ENCODE measurements at places on chromosomes 3 and 15.

- no peak for DNase-seq
These were observed 36.4 kb downstream of the SUCNR1 start for GRCh38 chr3:151909681-151910405.

DNA sequence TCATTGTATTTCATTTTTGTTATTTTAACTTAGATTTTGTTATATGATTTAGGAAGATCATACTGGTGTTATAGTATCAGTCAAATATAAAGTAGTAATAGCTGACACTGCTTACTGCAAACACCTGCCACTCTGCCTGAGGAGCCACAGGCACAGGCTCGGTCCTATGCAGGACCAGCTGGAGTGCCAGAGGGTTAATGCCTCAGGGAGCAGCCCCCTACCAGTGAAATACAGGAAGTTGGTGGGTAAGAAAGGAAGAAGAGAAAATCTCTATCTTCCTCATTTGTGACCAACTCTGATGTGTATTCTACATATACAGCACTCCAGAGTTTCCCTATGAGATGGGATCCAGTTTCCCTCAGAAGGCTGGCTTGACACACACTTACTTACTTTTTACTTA is 593.3 kb downstream of the UNC13C start:
- no peak for DNase-seq

DNA sequence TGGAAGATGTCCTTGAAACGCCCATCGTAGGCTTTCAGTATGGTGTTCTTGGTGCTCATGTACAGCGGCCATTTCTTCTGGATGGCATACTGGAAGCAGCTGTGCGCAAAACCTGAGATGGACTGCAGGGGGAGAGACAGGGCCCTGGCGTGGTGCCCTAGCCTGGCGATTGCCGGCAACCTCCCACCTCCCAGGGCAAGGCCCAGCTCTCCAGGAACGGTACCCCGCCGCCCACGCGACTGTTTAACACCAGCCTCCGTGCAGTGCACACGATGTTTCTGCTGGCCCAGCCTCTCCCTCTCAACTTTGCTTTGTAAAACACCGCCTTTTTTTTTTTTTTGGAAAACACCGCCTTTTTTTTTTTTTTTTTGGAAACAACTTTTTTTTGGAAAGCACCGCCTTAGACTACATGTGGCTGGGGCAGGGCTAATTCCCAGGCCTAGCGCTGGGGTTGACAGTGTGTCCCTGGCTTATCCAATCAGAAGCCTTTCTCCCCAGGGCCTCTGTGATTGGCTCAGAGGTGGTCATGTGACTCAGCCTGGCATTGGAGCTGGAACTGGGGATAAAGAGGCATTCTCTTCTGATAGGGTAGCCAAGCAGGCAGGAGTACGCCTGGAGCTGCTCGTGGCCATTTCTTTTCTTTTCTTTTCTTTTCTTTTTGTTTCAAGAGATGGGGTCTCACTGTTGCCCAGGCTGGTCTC is 14.7 kb downstream of the IDH2 start:
- DNase-seq: no peak

- DNase-seq: peak; percentile 78
These were observed 657 bp downstream of the TLNRD1 start for GRCh38 chr15:81001152-81002008.

- DNase-seq: no peak
These were observed 30.2 kb downstream of the PML start for GRCh38 chr15:74024687-74025086.
